ENCODE measurements at places on chromosomes 4 and X.

- DNase-seq, result no peak
Measured at GRCh38 chr4:176792326-176793059, at the start of gene VEGFC. Gene VEGFC, minus strand, starts transcription at chr4:176792922. Its CDS starts 611 bp downstream, at chr4:176792311.

GRCh38 chrX:134374910-134375309 is 85.1 kb upstream of the HPRT1 start:
- no peak for DNase-seq

DNA sequence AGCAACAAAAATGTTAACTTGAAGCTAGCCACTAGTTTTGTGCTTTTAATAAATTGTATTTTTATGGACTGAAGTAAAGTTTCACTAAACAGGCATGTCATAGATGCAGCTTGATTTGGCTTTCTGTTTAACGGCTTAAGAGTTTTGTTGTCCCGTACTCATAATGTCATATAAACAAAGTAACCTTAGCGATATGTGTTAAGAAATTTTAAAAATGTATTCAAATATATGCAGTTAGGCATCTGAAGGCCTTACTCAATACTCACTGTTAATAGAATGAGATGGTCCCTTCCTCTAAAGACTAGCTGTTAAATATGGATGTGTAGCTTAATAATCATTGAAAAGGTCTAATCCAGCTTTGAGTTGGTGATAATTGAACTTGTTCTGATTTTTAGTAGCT is 1.0 kb upstream of the SCLT1 start:
- no peak for DNase-seq

- DNase-seq, result no peak
Measured at GRCh38 chr4:37446016-37446415, 201.5 kb downstream of the NWD2 start.

- DNase-seq, result no peak
Measured at GRCh38 chrX:45145492-45146215, 55.0 kb downstream of the DIPK2B start.

DNA sequence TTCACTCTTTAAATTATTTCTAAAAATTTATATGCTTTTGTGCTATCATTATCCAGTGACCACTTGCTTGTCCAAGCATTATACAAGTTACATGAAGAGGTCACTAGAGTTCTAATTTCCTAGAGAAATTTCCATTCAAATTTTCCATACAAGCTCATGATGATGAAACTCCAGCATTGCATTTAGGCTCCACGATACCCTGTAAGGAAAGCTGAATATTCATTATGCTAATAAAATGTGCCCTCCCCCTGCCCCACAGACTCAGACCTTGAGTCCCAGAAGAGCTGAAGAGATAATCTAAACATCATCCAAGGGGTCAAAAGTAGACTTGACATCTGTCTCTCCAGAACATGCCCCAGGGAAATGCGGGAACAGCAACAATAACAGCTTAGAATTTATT is 19.6 kb upstream of the FAM156A start:
- no peak for DNase-seq

- DNase-seq, result no peak
Measured at GRCh38 chr4:99564921-99565320, 1.1 kb upstream of the TRMT10A start.

DNA sequence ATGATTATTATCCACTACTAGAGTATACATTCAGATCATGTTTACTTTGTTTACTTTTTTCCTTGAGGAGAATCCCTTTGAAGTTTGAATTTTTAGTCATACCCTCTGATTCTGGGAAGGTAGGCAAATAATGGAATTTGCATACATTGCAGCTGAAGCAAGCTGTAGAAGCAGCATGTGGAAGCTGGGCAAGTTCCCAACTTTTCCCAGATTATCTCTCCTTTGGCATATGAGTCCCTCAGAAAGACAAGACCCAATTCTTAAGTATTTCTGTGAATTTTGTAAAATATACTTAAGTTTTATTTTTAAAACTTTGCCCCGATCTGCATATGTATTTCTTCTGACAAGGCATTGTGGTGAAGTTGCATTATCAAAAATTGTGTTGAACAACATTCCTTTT is 94.9 kb downstream of the CNKSR2 start:
- no peak for DNase-seq

- DNase-seq, result no peak
Measured at GRCh38 chrX:21926116-21926515, 14.4 kb upstream of the SMS start.

DNA sequence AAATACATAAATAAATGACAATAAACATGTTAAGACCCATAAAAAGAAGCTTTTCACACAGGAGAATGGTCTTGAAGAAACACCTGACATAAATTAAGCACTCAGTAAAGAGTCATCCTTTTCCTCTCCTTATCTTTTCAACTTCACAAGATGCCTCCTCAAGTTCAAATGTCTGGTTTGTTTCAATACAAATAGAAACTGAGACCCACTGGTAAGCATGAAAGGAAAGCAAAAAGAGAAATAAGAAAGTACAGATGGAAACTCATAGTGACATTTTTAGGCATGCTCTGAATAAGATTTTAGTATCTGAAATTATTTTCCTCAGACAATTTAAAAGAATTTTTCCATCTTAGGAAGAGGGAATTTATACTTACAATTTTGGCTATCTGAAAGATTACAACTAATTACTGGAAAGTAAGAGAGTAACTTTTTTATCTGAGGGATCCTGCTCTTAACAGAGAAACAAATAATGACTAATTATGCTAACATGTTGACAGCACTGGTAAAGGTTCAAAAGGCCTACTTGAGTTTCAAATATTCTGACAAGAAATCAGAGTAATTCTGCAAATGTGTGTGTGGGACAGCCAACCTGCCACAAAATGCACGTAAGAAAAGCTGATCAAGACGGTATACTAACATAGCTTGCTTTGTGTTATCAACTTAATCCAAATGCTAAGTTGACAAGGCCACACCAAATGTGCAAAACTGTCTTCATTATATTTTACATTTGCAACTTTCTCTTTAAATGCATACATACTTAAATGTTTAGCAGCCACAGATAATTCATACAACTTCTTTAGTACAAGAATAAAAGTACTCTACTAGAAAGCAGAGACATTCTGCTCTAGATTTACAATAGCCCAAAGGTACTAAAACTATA is 113.0 kb downstream of the IQCM start:
- no peak for DNase-seq

GRCh38 chr4:38620527-38621027 is 43.4 kb upstream of the KLF3 start:
- DNase-seq, result no peak

- no peak for DNase-seq
Measured at GRCh38 chr4:81039351-81039972, 9.0 kb downstream of the BMP3 start.

GRCh38 chr4:108884596-108884995 is 121.7 kb upstream of the ETNPPL start:
- no peak for DNase-seq

DNA sequence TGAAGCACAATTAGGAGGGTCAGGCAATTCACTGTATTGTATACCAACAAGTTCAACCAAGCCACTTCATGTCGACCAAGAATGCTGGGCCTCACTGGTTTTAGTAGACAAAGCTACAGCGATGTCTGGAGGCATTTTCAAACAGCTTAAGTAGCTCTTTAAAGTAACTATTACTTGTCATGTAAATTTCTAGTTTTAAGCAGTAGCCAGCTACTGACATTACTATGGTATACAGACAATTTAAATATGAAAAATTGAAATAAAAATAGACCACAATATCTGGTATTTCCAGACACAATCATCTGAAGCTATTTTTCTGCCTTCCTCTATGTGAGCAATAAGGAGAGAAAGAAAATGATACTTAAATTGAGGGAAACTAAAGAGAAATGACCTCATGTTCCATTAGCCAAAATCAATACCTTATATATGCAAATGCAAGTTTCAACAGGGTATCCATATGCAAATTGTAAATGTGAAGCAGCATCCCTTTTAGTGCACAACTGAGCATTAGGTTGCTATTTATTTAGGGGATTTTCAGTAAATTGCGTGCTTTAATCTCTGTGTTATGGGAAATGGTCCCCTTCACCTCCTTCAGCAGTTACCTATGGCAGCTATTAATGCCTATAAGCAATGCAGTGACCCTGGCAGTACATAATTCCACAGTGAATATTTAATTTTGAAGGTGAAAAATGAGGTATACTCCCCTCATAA is 119.5 kb downstream of the GPC3 start:
- no peak for DNase-seq

- DNase-seq, result no peak
Measured at GRCh38 chr4:16652732-16653305, 245.6 kb downstream of the LDB2 start.

- no peak for DNase-seq
Measured at GRCh38 chr4:142331132-142331531, 515.0 kb downstream of the INPP4B start.

DNA sequence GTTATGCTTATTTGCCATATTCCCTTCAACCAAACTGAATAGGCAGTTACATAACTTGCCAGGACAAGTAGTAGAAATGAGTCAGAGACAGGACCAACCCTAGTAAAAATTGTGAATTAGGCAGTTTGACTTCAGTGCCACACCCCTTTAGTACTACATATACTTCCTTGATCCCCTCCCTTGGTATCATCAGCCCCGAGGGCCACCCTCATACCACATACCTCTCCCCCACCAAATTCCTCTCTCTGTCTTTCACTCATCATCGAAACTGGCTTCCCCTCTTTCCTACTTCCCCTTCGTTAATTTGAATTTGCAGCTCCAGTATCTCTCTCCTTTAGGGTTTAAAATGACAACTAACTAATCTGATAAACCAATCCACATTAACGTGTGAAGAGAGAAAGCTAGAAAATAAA is 7.9 kb upstream of the PTPN13 start:
- DNase-seq, result no peak

DNA sequence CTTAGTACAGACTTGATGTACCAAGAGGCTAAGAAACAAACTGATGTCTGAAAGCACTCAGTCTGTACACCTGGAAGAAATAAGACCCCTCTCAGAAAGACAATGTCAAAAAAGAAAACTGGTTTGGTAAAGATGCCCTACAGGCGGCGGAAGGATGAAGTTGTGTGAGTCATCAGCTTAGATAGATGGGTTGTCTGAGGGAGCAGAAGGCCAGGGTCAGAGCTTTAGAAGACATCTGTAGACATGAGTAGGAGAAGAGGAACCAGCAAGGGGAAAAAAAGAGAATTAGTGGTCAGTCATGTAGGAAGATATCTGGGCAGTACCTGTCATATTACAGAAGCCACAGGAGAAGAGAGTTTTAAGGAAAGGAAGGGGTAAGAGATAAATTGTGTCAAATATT is 8.3 kb downstream of the SRPX2 start:
- DNase-seq, result no peak

- no peak for DNase-seq
Measured at GRCh38 chr4:37999000-37999716, 39.0 kb downstream of the PTTG2 start.

DNA sequence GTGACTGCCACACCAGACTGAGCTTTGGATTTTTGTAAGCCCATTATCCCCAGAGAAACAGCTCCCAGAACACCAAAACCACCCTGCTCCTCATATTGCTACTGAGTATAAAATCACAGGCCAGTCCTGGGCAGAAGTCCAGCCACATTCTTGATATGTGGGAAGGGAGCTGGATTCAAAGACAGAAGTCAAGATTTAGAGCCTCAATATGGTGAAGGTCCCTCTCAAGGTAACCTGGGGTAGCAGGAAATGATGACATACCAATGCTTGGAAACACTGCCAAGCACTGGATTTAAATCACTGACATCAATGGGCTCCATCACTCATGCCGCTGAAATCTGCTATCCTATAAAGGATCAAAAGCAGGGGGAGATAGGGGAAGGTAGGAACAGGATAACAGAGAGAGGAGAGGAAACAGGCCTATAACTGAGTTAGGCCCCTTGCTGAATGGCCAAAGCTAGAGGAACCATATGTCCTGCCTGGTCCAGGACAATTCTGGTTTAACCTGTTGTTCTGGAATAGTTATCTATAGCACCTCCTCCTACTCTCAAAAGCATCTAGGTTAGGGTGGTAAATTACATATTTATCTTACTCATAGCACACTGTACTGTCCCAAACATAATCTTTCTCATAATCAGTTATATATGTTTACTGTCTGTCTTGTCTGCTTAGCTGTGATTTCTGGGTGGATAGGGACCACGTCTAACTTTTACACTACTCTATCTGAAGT is 83.7 kb upstream of the NHS start:
- no peak for DNase-seq

- no peak for DNase-seq
Measured at GRCh38 chrX:21661316-21661715, 3.2 kb upstream of the KLHL34 start.

DNA sequence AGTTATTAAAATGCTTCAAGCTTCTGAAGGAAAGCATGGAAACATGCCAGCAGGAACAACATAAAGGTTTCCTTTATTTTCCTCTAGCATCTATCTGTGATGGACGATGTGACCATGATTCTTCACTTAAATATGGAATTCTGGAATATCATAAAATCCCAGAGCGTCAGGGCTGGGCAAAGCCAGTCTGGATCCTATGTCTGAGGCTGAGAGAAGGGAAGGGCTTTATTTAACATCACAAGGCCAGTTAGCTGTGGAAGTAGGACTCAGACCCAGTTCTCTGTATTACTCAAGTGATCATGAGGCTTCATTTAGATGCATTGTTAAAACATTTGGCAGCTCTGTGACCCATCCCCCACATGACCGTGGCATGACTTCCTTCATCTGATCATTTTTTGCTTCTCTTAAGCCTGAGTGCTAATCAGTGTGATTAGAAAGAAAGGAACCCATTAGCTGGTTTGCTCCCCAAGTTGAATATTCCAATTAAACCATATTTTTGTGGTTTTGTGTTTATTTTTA is 40.9 kb upstream of the EOLA2 start:
- no peak for DNase-seq

- DNase-seq, result no peak
Measured at GRCh38 chr4:74410272-74410671, 34.7 kb upstream of the AREG start.

DNA sequence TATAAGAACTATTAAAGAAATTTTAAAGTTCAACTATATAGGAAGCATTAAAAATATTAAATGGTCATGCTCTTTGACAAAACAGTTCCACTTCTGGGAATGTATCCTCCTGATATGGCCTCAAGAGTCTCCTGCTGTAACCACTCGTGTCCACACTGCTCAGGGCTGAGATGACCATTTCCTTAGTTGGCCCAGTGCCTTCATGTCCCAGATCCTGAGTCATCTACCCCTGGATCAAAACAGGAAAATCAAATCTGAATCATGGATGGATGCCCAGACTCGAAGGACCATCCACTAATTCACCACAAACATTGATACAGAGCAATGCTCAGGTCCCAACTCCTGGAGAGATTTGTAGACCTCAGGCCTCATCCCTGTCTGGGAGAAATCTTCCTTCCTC is 44.7 kb downstream of the GPRASP3 start:
- DNase-seq, result no peak

DNA sequence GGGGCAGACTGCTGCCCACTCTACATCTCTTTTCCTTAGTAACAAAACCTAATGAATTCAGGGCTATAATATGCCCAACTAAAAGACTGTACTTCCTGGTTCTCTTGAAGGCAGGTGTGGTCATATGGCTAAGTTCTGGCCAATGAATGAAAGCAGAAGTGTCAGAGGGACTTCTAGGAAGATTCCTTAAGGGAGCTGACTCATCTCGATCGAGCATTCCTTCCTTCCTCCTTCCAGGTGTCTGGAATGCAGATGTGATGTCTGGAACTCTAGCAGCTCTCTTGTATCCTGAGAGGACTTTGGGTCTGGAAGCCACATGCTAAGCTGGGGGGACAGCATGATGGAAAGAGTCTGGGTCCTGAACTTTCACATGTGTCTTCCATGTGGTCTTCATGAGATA is 116.2 kb upstream of the STX18 start:
- no peak for DNase-seq

Measured in CD4-positive, alpha-beta T cell treated with Interleukin-2 at 100 ng/mL for 4 hours (primary cell).